ENCODE measurements at places on chromosomes 3 and 15. TPM values are rescaled to one million over a fixed set of nuclear protein-coding genes. Genes with fewer than 3 reads are reported as not detected.

DNA sequence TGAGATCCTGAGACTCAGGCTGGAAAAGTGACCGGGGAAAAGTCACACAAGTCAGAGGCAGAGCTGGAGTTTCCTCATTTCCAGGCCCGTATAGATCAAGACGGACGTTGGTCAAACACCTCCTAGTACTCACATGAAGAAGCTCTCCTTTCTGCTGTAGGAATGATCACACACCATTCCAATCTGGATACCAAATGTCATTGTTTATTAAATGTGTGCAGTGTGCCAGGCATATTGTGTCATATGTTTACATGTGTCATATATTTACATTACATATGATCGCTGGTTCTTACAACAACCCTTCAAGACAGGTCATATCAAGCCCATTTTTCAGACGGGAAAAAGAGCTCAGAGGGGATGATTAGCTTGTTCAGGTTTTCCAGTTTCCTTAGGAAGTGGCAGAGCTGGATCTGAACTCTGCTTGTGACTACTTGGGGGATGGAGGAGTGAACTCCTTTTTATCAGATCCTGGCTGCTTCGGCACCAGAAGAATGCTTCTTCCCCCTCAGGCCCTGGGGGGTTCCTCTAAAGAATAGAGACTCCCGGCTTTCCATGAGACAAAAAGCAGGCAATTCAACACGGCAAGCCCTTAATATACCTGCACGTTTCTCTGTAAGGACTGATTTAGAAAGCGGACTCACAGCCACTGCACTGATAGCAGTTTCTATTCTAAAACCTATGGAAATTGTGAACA lies 41.9 kb downstream of the FAM43A start:
- H3K27me3 ChIP-seq, result peaks cover 11% of the 10 kb centered on the region
- no peak overlapping the region for H3K4me3 ChIP-seq
- DNase-seq, result no peak
- H3K27ac ChIP-seq, result no peak overlapping the region

GRCh38 chr15:96123630-96124187 lies 206.8 kb upstream of the NR2F2 start:
- H3K4me3 ChIP-seq, result no peak overlapping the region
- no peak overlapping the region for H3K27ac ChIP-seq
- no peak for DNase-seq
- H3K4me1 ChIP-seq, result no peaks in the 10 kb centered on the region
- H3K36me3 ChIP-seq, result no peaks in the 10 kb centered on the region

DNA sequence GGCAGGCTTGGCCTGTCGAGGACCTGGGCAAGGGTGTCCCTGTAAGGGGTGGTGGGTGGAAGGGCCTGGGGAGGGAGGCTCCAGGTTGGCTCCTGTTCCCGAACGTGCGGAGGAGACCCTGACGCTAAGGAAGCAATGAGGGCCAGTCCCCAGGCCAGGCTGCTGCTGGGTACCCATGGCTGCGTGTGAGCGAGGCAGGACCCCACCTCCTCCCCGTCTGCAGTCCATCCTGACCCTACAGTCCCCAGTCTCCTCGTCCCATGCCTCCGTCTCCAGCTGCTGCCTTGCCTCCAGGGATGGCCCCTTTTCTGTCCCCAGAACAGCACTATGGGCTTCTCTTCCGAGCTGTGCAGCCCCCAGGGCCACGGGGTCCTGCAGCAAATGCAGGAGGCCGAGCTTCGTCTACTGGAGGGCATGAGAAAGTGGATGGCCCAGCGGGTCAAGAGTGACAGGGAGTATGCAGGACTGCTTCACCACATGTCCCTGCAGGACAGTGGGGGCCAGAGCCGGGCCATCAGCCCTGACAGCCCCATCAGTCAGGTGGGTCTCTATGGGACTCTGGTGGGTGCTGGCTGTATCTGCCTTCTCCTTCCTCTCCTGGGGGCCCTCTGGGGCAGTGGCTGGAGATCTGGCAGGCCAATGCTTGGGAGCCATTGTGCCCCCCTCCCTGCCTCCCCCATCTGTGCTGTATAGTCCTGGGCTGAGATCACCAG lies 571 bp downstream of the FES start:
- H3K4me3 ChIP-seq, result no peak overlapping the region
- no peak overlapping the region for H3K27ac ChIP-seq
- peak; percentile 12 for DNase-seq
- peaks cover 7% of the 10 kb centered on the region for H3K4me1 ChIP-seq
- peaks cover 7% of the 10 kb centered on the region for H3K27me3 ChIP-seq

The CPLX3 gene
- total RNA-seq, result not detected

The GPR62 gene
- total RNA-seq, result not detected

GRCh38 chr15:81113204-81113657 lies 20.8 kb upstream of the CFAP161 start:
- no peak for DNase-seq
- no peaks in the 10 kb centered on the region for H3K36me3 ChIP-seq
- H3K4me1 ChIP-seq, result peaks cover 11% of the 10 kb centered on the region
- no peak overlapping the region for H3K27ac ChIP-seq

- peak overlapping the region; percentile 57 for H3K27ac ChIP-seq
- no peak for DNase-seq
- H3K4me3 ChIP-seq, result no peak overlapping the region
- H3K36me3 ChIP-seq, result peaks cover 4% of the 10 kb centered on the region
These were observed 52.7 kb upstream of the SCAANT1 start for GRCh38 chr3:63964681-63965485.

The CNTN3 gene
- total RNA-seq, result not detected

GRCh38 chr15:78148392-78149067 lies 632 bp upstream of the IDH3A start:
- DNase-seq, result no peak
- H3K4me1 ChIP-seq, result peaks cover 38% of the 10 kb centered on the region
- no peaks in the 10 kb centered on the region for H3K27me3 ChIP-seq
- H3K4me3 ChIP-seq, result peak overlapping the region; percentile 96
- H3K27ac ChIP-seq, result peak overlapping the region; percentile 93

GRCh38 chr3:41611008-41611407 lies 350.9 kb downstream of the ULK4 start:
- peaks cover 10% of the 10 kb centered on the region for H3K4me1 ChIP-seq
- no peak overlapping the region for H3K4me3 ChIP-seq
- no peaks in the 10 kb centered on the region for H3K36me3 ChIP-seq

DNA sequence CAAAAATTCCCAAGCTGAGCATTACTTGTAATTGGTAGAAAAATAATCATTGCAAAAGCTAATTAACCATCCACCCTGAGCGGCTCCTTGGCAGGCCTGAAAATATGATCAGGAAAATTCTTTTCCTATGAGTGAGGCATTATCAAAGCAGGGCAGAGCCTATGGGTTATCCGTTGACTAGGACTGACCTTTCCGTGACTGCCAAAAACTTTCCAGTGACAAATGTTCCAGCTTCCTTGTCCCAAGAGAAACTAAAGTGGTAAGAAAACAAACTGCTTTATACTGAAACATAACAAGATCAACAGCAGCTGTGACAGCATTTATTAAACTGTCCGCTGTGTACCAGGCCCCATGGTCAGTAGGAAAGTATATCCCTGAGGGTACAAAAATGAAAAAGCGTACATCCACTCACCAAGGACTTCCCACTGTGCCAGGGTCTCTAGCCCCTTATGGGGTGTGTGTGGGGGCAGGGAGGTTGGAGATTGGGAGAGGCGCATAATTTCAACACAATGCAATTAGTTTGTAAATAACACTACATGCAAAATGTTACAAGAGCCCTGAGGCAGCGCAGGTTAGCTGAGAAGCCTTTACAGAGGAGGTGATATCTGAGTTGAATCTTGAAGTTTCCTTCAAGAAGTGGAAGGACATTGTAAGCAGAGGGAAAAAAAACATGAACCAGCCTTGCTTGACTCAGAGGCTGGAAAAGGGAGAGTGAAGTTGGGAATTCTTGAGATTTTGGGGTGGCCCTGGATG lies 8.5 kb downstream of the LIPC start:
- no peaks in the 10 kb centered on the region for H3K27me3 ChIP-seq
- H3K36me3 ChIP-seq, result no peaks in the 10 kb centered on the region
- no peak overlapping the region for H3K4me3 ChIP-seq
- no peak for DNase-seq

The PTPRG gene
- not detected for total RNA-seq

GRCh38 chr3:72164635-72164978 lies 379.7 kb upstream of the PROK2 start:
- H3K27ac ChIP-seq, result no peak overlapping the region
- no peaks in the 10 kb centered on the region for H3K36me3 ChIP-seq
- peaks cover 4% of the 10 kb centered on the region for H3K27me3 ChIP-seq
- H3K4me3 ChIP-seq, result no peak overlapping the region
- DNase-seq, result no peak

GRCh38 chr3:113210604-113211329 lies 590 bp upstream of the BOC start:
- peaks cover 8% of the 10 kb centered on the region for H3K4me1 ChIP-seq
- H3K4me3 ChIP-seq, result peak overlapping the region; percentile 70
- no peaks in the 10 kb centered on the region for H3K36me3 ChIP-seq
- DNase-seq, result no peak

DNA sequence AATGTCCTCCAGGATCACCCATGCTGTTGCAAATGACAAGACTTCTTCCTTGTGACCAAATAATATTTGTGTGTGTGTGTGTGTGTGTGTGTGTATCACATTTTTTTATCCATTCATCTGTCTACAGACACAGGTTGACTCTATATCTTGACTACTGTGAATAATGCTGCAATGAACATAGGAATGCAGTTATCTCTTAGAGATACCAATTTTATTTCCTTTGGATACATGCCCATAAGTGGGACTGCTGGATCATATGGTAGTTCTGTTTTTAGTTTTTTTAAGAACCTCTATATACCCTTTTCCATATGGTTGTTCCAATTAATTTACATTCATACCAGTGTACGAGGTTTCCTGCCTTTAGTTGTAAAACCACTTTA lies 41.7 kb downstream of the GPR176 start:
- no peak for DNase-seq
- no peaks in the 10 kb centered on the region for H3K36me3 ChIP-seq
- H3K27me3 ChIP-seq, result peaks cover 12% of the 10 kb centered on the region

DNA sequence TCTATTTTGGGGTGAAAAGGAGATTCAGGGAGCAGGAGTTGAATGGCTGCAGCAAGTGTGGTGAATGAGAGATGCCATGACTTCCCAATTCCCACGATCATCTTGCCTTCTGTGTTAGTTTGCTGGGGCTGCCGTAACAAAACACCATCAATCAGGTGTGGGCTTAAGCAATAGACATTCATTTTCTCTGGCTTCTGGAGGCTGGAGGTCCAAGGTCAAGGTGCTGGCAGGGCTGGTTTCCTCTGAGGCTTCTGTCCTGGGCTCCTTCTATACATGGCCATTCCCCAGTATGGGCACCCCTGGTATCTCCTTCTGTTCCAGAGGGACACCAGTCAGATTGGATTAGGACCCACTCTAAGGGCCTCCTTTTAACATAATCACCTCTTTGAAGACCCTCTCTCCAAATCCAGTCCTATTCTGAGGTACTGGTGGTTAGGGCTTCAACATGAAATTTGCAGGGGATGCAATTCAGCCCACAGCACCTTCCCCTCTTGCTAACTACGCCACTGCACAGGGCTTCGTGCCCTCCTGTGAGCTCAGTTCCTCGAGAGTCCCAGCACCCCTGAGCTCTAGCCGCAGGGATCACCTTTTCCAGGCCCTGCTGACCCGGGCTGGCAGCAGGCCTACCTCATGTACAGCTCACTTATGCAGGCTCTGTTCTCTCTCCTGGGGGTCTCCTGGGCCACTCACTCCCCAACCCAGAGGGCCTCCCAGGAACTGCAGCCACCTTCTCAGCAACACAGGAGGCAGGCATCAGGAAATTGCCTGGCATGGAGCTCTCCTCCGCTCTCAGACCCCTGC lies 37.3 kb upstream of the SLC6A11 start:
- H3K27me3 ChIP-seq, result peaks cover 10% of the 10 kb centered on the region
- DNase-seq, result no peak
- no peak overlapping the region for H3K4me3 ChIP-seq
- no peak overlapping the region for H3K27ac ChIP-seq
- peaks cover under 1% of the 10 kb centered on the region for H3K4me1 ChIP-seq

The SLC2A2 gene
- not detected for total RNA-seq
